MCF 10A (cell line): ENCODE measurements at places on chromosomes 12 and 14. TPM values are rescaled to one million over a fixed set of nuclear protein-coding genes. Genes with fewer than 3 reads are reported as not detected.

DNA sequence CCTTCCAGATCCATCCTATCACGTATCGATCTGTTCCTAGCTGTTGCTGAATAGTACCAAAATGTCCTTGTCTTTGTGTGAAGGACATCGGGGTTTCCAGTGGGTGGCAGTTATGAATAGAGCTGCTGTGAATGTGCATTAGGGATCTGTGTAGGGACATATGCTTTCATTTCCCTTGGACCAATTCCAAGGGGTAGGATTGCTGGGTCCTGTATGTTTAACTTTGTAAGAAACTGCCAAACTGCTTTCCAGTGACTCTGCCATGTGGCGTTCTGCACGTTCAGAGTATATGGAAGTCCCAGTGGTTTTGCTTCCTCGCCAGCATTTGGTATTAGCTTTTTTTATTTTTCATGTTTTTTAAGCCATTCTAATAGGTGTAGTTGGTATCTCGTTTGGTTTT, 28.6 kb downstream of the PACS2 start:
- no peak overlapping the region for H3K4me3 ChIP-seq
- no peak for DNase-seq
- no peaks in the 10 kb centered on the region for H3K27me3 ChIP-seq
- H3K36me3 ChIP-seq, result peaks cover 4% of the 10 kb centered on the region
- H3K27ac ChIP-seq, result no peak overlapping the region

The ADAM20 gene
- 1.4 and 1.6 TPM in 2 replicates for total RNA-seq

The STX2 gene
- total RNA-seq, result 19.0 and 21.6 TPM in 2 replicates

The SLC5A8 gene
- not detected in 2 replicates for total RNA-seq

The GPR162 gene
- total RNA-seq, result not detected in 2 replicates

DNA sequence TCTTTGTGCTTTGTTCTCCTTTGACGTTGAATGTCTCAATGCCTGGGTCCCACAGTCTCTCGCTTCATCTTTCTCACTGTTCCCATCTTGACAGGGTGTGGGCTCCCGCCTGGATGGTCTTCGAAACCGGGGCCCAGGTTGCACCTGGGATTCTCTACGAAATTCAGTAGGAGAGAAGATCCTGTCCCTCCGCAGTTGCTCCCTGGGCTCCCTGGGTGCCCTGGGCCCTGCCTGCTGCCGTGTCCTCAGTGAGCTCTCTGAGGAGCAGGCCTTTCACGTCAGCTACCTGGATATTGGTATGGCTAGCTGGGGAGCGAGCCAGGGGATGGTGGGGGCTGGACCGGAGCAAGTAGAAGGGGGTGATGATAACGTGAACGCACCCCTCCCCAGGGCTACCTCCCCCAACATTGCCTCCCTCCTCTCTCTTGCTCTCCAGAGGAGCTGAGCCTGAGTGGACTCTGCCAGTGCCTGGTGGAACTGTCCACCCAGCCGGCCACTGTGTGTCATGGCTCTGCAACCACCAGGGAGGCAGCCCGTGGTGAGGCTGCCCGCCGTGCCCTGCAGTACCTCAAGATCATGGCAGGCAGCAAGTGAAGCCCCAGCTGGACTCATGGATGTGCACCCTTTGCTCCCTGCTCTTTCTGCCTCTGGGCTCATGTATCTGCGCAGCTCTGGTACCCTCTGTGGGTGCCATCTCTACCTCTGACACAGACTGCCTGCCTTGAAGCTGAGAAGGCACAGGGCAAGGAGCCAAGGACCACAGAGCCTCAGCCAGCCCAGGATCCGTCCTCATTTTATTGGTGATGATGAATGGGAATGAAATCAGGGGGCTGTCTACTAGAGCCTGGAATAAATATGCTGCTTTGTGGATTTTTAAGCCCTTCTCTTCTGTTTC, 1.5 kb downstream of the NPFF start:
- no peak for DNase-seq
- no peak overlapping the region for H3K4me3 ChIP-seq
- H3K36me3 ChIP-seq, result peaks cover 59% of the 10 kb centered on the region

GRCh38 chr14:103727313-103727980, 11.8 kb downstream of the ZFYVE21 start:
- no peak overlapping the region for H3K4me3 ChIP-seq
- no peaks in the 10 kb centered on the region for H3K27me3 ChIP-seq
- peaks cover 8% of the 10 kb centered on the region for H3K4me1 ChIP-seq
- no peak for DNase-seq
- peaks cover 34% of the 10 kb centered on the region for H3K36me3 ChIP-seq

GRCh38 chr12:21941506-21942376, 515 bp upstream of the ABCC9 start:
- no peak overlapping the region for H3K4me3 ChIP-seq
- H3K36me3 ChIP-seq, result no peaks in the 10 kb centered on the region
- H3K27me3 ChIP-seq, result no peaks in the 10 kb centered on the region
- H3K27ac ChIP-seq, result no peak overlapping the region

DNA sequence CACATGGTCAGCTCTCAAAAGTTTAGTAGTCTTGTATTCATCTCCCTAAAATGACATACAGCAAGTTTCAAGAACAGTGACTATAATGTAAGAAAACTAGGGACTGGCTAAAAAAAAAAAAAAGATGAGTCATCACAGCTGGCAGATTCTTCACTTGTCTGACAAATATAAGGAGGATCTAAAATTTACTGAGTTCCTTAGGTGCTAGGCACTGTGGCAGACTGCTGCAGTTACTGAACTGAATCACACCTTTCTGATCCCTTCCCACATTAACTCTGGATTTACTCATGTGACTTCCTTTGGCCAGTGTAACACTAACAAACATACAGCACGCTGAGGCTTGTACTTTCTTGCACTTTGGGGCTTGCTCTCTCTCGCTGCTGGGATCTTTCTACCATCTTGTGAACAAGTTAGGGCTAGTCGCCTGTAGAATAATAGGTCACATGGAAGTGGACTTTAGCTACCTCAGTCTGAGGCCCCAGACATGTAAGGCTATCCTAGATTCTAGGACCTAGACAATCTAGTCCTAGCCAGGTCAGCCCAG, 32.1 kb downstream of the BAZ1A start:
- peak; percentile 95 for DNase-seq
- H3K4me1 ChIP-seq, result peaks cover 22% of the 10 kb centered on the region
- no peaks in the 10 kb centered on the region for H3K27me3 ChIP-seq
- H3K4me3 ChIP-seq, result peak overlapping the region; percentile 51

DNA sequence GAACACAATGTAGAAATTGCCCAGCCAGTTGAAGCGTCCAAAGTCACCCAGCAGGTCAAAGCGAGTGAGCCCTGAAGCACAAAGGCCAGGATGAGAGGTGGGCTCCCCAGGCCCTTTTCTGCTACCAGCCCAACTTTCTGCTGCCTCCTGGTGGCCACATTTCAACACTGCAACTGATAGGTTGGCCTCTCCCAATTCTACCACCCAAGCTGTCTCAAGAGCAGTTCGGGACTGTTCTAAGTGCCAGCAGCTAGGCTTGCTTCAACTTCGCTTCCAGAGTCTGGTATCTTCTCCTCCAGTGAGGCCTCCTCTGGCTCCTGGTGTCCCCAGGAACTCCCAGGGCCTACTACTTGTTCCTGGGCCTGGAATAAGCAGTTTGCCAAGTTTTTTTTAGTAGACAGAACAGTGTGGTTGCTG, 3.4 kb upstream of the DHH start:
- DNase-seq, result peak; percentile 61
- no peak overlapping the region for H3K27ac ChIP-seq
- peaks cover 28% of the 10 kb centered on the region for H3K36me3 ChIP-seq
- H3K27me3 ChIP-seq, result no peaks in the 10 kb centered on the region
- H3K4me1 ChIP-seq, result peaks cover 5% of the 10 kb centered on the region

DNA sequence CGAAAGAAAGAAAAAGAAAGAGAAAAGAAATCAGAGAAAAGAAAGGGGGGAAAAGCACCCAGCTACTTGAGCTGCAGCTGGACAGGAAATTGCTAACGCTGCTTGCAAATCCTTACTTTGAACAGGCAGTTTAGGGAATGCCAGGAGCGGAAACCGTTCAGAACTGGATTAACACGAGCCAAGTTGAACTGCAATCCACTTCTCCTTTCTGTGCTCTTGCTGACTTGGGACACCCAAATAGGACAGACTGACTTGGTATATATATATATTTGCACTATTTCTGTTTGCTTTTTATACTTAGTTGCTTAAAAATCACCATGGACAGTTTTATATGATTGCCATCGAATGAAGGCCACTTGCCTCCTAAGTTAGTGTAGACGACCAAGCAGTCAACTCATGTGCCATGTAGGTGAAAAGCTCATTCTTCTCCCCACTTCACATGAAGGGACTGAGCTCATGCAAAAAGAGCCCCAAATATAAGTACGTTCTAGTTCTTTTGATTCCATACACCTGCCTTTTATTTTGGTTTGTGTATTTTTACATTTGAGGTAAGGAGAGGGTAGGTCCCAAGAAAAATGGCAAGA, 5.5 kb downstream of the DUSP6 start:
- H3K27me3 ChIP-seq, result no peaks in the 10 kb centered on the region
- H3K27ac ChIP-seq, result peak overlapping the region; percentile 96
- peaks cover 61% of the 10 kb centered on the region for H3K36me3 ChIP-seq

The EML1 gene
- total RNA-seq, result 9.5 and 11.6 TPM in 2 replicates

- DNase-seq, result no peak
- no peak overlapping the region for H3K4me3 ChIP-seq
- H3K27ac ChIP-seq, result no peak overlapping the region
- H3K36me3 ChIP-seq, result no peaks in the 10 kb centered on the region
- no peaks in the 10 kb centered on the region for H3K4me1 ChIP-seq
Measured at GRCh38 chr14:63088865-63089264, 43.6 kb upstream of the KCNH5 start.

DNA sequence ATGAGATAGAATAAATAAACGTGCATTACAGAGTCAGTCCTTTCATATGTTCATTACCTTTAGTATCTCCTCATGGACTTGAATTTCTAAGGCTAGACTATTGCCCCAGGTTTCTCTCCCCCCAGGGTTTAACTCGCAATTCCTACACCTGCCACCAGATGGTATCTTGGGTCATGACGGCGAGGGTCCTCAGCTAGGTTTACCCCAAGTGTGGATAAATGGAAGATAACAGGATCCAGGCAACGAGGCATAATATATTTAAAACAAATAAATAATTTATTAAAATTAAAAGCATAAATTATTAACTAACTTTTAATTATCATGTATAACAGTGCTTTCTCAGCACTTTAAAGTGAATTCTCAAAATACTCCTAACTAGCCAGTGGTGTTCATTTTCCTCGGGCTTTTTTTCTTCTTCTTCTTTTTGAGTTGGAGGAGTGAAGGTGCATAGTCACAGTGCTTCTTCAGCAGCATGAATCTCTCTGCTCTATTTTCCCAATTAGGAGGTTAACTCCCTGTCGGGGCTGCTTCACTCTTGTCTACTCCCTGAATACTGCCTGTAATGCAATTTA, 243.5 kb upstream of the CAND1 start:
- peaks cover 16% of the 10 kb centered on the region for H3K27me3 ChIP-seq
- DNase-seq, result peak; percentile 62
- H3K4me3 ChIP-seq, result no peak overlapping the region
- no peaks in the 10 kb centered on the region for H3K36me3 ChIP-seq
- no peaks in the 10 kb centered on the region for H3K4me1 ChIP-seq

The SMCO2 gene
- total RNA-seq, result 0.37 TPM in 1 of 2 replicates, not detected in the other

DNA sequence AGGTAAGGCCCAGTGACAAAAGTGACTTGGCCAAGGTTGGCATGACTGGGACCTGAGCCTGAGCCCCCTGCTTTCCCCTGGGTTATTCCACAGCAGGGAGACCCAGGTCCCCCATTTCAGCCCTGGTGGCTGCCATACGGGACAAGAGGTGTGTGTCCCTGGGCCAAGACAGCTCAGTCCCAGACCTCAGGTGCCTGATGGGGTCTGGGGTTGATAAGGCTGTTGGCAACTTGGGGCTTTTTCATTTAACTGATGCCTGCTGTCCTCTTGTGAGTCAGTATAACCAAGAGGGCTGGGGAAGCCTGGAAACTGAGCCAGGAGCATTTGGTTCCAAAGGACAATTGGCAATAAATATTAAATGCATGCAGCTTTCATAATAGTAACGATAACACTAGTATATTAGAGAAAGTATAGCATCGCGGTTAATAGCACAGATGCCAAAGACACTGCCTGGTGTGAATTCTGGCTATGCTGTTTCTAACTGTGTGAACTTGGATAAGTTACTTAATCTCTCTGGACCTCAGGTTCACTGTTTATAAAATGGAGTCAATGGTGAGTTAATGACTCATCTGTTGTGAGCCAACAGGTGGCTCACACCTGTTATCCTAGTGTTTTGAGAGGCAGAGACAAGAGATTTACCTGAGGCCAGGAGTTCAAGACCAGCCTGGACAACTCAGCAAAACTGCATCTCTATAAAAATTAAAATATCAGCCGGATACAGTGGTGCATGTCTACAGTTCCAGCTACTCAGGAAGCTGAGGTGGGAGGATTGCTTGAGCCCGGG, 898 bp downstream of the SDSL start:
- H3K36me3 ChIP-seq, result no peaks in the 10 kb centered on the region
- H3K4me3 ChIP-seq, result peak overlapping the region; percentile 91
- H3K27me3 ChIP-seq, result no peaks in the 10 kb centered on the region
- DNase-seq, result peak; percentile 38

The SNRNP35 gene
- 18.0 and 24.7 TPM in 2 replicates for total RNA-seq

The BMP4 gene
- 0.28 and 0.54 TPM in 2 replicates for total RNA-seq

GRCh38 chr14:90726656-90727055, 89.6 kb downstream of the TTC7B start:
- H3K27me3 ChIP-seq, result no peaks in the 10 kb centered on the region
- H3K4me1 ChIP-seq, result peaks cover 5% of the 10 kb centered on the region
- H3K27ac ChIP-seq, result no peak overlapping the region
- no peaks in the 10 kb centered on the region for H3K36me3 ChIP-seq
- H3K4me3 ChIP-seq, result no peak overlapping the region

The GRIN2B gene
- not detected in 2 replicates for total RNA-seq

GRCh38 chr14:74507085-74507484, 13.5 kb downstream of the ISCA2 start:
- peaks cover 17% of the 10 kb centered on the region for H3K36me3 ChIP-seq
- no peak overlapping the region for H3K27ac ChIP-seq
- H3K27me3 ChIP-seq, result no peaks in the 10 kb centered on the region
- H3K4me1 ChIP-seq, result peaks cover 13% of the 10 kb centered on the region

The IFI27 gene
- 0.63 and 2.0 TPM in 2 replicates for total RNA-seq

The AMDHD1 gene
- total RNA-seq, result 0.29 and 0.47 TPM in 2 replicates

DNA sequence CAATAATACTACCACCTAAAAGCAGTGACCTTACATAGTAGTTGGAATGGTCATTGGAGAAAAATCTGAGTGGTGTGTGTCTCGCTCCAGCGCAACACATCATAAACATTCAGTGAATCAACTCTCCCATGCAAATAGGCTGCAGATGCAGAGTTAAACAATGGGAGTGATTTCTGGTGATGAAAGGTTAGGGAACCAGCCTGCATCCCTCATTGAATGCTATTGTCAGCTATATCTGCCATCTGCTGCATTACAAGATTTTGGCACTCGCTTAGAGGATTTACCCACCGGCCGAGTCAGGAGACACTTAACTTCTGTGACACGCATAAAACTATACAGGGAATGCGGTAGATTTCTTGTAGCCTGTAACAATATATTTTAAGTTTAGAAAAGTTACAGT, 900.9 kb downstream of the FLRT2 start:
- no peaks in the 10 kb centered on the region for H3K36me3 ChIP-seq
- H3K4me1 ChIP-seq, result peaks cover 5% of the 10 kb centered on the region
- no peak overlapping the region for H3K27ac ChIP-seq
- DNase-seq, result no peak
- no peaks in the 10 kb centered on the region for H3K27me3 ChIP-seq
